ENCODE measurements at places on chromosomes 2 and 18. TPM values are rescaled to one million over a fixed set of nuclear protein-coding genes. Genes with fewer than 3 reads are reported as not detected.
A peak's percentile ranks its signal among the peaks of the same experiment; 100 is the strongest.

The SYT4 gene
- polyA plus RNA-seq = 0.38 TPM

The DTNB gene
- 18.5 TPM for polyA plus RNA-seq

The LOXL3 gene
- polyA plus RNA-seq = 10.8 TPM

- DNase-seq = no peak
These were observed 92.4 kb downstream of the RHOB start for GRCh38 chr2:20539133-20539719.

- DNase-seq = no peak
These were observed 365.4 kb downstream of the ADCYAP1 start for GRCh38 chr18:1270081-1270480.

- no peak for DNase-seq
These were observed 532.0 kb upstream of the POU3F3 start for GRCh38 chr2:104321796-104322349.

DNA sequence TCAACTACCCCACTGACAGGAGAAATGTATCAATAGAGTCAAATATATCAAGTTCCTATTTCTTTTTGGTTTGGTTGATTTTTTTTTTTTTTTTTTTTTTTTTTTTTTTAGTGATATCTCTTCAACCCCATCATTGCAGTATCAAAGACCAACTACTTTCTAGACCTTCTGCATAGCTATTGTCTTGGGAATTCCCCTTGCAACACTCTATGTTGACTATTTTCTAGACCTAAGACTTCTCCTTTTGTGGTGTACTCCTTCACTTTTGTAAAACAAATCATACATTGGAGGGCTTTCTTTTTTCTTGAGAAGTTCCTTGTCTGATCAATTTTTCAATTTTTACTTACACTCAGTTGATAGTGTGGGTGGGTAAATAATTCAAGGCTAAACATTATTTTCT, 46.5 kb upstream of the NR4A2 start:
- DNase-seq = no peak

DNA sequence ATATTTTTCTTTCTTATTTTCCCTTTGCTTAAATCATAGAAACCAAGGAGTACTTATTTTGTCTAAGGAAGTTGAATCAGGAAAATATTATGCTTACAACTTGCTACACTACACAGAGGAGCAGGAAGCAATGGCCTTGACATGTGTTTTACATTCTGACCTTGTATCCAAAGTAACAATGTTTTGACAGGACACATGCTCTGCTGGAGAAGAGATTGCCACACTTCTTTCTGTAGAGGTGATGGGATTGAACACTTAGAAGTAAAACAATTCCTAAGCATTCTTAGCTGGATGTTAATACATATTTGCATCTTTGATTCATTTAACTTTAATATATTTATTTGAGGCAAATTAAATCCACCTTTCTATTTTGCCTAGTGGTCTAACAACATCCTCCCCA, 929.1 kb downstream of the DSC3 start:
- no peak for DNase-seq

GRCh38 chr18:21038201-21038600, 73.4 kb downstream of the ROCK1 start:
- DNase-seq = no peak

- DNase-seq = no peak
These were observed 5.1 kb upstream of the GAL3ST2 start for GRCh38 chr2:241771286-241772062.

DNA sequence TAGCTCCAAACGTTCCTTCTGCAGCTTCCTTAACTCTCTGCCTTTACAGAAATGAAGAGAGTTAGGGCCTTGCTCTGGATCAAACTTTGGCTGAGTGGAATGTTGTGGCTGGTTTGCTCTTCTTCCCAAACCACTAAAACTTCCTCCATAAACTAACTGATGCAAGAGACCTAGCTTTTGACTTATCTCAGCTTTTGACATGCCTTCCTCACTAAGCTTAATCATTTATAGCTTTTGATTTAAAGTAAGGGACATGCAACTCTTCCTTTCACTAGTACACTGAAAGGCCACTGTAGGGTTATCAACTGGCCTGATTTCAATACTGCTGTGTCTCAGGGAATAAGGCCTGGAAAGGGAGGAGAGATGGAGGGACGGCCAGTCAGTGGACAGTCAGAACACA, 8.3 kb downstream of the PXDN start:
- DNase-seq = no peak

DNA sequence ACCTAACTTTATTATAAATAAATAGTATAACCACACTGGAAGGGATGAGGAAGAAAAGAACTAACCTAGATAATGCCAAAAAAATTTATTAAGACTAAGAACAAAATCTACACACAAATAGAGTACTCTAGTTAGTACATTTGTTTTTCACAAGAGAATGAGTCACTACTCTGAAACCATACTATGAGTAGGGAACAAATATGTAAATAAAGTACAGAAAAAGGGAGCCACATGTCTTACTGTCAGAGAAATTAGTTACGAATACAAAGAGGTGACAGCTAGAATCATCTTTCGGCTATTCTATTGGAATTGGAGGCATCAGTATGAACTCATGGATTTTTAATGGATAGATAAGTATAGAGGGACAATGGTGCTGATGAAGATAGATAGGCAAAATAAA, 150.5 kb downstream of the COPS8 start:
- DNase-seq = no peak

DNA sequence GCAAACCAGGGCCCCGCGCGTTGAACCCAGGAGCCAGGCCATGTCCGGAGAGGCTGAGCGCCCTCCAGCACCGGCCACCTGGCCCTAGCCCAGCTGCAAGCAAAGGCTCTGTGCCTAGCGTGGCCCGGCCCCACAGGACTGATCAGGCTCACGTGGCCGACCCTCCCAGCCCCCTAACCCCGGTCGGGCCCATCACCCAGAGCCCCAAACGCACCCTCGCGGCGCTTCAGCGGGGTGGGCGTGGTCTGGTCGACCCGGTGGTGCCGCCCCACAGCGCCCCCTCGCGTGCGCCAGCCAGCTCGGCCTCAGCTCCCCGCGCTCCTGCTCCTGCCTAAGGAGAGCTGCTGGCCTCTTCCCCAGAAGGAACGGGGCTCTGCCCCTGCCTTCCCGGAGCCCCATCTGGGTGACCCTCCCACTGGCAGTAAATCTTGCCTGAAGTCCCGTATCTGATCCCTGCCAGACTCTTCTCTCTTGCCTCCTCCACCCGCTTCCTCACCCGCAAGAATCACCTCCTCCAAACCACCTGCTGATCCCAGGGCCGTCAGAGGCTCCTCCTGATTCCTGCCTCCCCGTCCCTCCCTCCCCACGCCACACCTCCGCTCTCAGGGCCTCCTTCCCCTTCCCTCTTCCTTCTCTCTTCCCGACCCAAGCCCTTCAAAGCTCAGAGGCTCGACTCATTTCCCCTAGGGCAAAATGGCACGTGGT, 12.3 kb upstream of the TEX51 start:
- DNase-seq = peak; percentile 72

GRCh38 chr2:219957820-219958219, 330.4 kb downstream of the SLC4A3 start:
- no peak for DNase-seq

DNA sequence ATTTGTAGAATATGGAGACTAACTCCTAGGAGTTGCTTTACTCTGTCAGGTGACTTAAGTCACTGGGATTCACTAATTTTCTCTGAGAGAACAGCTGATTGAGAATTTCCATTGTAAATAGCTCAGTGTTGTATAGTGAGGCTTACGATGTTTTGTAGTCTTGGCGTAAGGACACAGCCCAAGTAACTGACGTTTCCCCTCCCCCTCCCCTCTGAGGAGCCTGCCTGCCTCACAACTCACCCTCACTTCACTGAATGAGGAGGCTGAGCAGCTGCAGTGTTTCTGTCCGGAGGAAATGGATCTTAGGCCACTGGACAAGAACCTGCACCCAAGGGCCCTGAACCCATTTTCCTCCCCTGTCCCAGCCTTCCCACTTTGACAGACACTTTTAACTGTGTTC, 264.6 kb downstream of the PHLPP1 start:
- no peak for DNase-seq

DNA sequence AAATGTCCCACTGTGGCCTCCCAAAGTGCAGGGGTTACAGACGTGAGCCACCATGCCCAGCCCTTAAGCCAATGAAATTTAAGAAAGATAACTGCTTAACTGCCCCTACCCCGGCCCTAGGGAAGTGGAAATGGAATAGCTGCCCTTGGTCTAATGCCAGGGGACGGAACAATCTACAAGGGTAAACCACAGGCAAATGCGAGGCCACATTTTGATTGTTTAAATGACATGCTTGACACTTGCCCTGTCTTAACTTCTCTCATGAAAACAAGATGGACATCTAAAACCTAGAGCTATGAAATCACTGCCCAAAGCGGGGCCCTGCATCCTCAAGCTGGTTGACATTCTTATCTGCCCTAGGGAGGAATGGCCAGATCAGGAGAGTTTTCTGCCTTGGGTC, 5.5 kb upstream of the ITSN2 start:
- DNase-seq = no peak

All from left kidney (tissue), 8 donors.